ENCODE measurements at places on chromosomes 12 and 14.

DNA sequence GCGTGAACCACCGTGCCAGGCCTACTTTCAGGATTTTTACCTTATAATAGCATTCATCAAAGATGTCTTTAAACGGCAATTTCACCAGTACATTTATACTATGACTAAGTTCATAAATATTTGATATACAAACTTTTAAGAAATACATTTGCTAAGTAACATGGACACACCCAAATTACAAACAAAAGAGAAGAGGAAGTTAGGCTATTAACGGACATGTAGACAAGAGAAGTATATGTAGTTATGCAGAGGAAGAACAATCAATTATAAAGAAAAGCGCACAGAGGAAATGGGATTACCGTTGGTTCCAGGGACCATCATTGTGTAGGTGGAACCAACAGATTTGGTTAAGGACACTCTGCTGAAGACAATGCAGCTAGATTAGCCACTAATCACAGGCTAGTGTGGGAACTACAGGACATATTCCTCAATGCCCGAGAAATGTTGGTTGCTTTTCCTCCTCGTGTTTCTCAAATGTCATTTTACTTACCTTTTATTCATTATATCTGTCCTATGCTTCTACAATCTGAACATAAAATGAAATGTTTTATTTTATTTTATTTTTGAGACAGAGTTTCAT, 24.0 kb upstream of the PKP2 start:
- DNase-seq: no peak

- DNase-seq: no peak
These were observed 31.8 kb upstream of the RAD51AP1 start for GRCh38 chr12:4506870-4507269.

- no peak for DNase-seq
These were observed 104.3 kb downstream of the RBM19 start for GRCh38 chr12:113861708-113862312.

- DNase-seq: no peak
These were observed 345.9 kb downstream of the BCL11B start for GRCh38 chr14:98926146-98926545.

DNA sequence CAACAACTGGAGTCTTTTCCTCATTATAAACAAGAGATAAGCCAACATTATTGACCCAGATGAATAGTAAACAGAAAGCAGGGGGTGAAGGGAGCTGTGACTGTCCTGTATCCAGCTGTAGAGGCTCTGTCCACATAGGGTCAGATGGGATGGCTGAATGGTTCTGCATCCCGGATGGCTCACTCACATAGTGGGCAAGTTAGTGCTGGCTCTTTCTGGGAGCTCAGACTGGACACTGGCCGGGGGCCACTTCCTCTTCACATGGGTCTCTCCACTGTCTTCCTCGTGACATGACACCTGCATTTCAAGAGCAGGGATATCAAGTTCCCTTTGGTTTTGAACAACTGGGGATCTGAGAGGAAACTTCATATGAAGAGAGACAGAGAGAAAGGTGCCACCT, 969.6 kb upstream of the TMEM132C start:
- no peak for DNase-seq

DNA sequence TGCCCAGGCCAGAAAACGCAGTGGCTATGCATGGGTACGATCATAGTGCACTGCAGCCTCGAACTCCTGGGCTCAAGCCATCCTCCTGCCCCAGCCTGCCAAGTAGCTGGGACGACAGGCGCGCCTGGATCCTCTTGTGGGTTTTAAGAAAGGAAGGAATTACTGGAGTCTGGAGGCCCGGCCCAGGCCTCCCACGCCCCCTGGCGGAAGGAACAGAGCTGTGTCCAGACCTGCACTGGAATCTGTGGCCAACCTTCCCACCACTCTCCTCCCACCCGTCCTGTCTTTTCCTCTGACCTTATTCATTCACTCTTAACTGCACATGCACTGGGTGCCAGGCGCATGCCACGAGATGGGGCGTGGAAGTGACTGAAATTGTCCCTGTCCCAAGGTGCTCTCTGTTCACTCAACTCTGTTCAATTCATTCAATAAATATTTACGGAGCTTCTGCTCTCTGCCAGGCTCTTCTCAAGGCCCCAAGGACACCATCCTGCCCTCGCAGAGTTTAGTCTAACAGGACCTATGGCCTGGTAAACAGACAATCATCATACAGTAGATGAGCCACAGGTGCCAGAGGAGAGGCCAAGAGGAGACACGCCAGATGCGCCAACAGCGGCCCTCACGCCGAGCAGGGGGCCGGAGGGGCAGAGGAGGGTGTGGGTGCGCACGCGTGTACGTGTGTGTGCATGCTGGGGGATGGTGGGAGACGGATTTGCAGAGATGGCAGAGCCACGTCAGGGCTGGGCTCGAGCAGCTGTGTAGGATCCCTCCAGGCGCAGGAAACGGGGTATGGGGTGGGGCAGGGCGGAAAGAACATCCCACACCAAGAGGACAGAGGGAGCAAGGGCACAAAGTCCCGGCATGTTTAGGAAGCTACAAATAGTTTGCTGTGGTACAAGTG, 13.7 kb upstream of the TMEM106C start:
- DNase-seq: peak; percentile 54

DNA sequence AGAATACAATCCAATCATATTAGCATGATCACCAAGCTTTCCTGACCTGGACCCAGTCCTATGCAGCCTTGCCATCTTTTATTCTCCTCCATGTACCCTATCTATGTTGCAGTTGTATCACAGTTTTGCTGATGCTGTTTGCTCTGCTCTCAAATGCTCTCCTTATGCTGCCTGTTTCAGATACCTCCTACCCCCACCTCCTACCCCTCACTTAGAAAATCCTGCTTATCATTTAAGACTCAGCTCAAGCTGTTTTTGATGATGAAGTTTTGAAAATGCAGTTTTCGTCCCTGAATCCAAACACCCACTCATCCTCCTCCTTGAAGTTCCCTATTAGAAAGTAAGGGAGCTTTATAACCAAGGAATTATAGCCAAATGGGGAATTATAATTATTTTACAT, 457.4 kb upstream of the ATP2B1 start:
- no peak for DNase-seq

- no peak for DNase-seq
These were observed 102.2 kb downstream of the RASSF9 start for GRCh38 chr12:85733984-85734383.

DNA sequence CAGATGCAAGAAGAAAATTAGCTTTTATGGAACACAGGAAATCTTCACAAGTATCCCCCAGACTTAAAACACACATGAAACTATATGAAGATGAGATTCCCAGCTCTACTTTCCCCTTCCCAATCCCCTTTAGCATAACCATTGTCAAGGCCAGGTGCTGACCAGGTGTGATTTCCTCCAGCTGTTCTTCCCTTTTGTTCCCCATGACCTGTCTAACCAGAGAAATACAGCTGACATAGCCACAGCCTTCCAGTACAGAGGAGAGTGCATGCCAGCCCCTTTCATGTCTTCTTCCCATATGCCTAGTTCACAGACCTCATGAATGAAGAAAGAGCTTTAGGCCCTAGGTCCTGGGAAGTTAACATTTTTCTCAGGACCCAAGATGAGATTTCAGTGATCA, 43.5 kb upstream of the FKBP4 start:
- DNase-seq: no peak

GRCh38 chr12:27176765-27177164, 67.3 kb upstream of the STK38L start:
- no peak for DNase-seq

- DNase-seq: no peak
These were observed 2.6 kb downstream of the CCDC85C start for GRCh38 chr14:99601361-99601831.

GRCh38 chr12:96456265-96456974, 33.0 kb upstream of the CFAP54 start:
- DNase-seq: no peak

DNA sequence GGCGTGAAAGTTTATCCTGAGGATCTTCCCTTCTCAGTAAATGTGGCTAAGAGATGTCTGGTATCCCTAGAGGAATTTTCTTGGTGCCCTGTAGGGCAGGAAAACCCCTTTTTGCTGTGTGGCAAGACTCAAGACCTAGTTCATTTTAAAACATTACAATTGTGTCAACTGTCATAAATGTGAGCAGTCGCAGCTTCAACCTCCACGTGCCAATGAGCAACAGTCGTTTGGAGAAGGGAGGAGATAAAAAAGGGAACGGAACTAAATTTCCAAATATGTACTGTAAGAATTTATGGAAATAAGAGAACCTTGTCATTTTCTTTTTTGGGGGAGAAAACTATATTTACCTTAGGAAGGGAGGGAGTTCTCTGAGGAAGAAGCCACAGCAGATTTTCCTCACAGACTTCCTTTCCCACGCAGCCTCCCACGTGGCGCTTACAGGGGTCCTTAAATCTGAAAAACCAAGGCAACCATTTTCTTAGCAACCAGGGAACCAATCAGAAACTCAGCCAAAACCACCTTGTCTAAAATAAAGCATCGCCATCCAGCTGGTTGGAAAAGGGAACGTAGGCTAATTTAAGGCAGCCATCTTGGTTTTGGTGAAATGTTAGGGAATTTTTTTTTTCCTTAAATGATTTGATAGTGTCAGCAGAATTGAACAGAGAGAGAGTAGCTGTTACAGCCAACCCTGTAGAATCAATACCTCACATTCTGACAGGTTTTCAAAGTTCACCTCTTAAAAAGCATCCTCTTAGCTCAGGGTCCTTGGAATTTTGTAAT, 99.1 kb downstream of the FIGNL2 start:
- no peak for DNase-seq

DNA sequence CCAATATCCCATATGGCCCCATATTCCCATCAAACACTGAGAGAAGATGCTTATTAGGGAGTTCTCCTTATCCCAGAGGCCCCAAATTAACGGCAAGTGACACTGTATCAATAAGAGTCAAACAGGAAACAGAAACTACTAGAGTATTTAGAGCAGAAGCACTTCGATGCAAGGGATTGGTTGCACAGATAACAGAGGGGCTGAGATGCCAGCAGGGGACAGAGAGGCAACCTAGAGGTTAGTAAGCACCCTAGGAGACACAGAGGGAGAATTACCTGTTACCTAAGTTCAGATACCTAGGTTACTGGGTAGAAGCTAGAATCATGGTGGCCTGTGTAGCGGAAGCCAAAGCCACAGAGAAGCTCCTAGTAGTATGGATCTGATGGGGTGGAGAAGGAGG, 2.9 kb downstream of the HEBP1 start:
- DNase-seq: no peak

- DNase-seq: no peak
These were observed 343.2 kb downstream of the ZFP36L1 start for GRCh38 chr14:68449561-68450181.

GRCh38 chr12:95694136-95694535, 96.4 kb downstream of the NTN4 start:
- no peak for DNase-seq

GRCh38 chr12:94145191-94145983, 3.0 kb upstream of the PLXNC1 start:
- DNase-seq: no peak

DNA sequence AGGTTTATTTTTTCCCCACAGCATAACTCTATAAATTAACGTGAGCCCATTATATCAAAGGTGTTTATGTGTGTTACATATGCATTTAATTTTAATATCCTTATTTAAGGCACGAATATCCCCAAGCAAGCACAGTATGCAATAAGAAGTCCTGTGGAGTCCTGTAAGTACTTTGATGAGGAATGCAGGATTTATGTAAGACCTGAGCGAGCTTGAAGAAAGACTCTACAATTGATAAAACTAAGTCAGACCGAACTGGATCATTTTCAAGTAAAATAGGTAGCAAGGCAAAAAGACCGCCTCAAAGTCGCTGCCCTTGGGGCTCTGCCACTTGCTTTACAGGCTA, 755 bp downstream of the SLC25A21 start:
- DNase-seq: no peak

DNA sequence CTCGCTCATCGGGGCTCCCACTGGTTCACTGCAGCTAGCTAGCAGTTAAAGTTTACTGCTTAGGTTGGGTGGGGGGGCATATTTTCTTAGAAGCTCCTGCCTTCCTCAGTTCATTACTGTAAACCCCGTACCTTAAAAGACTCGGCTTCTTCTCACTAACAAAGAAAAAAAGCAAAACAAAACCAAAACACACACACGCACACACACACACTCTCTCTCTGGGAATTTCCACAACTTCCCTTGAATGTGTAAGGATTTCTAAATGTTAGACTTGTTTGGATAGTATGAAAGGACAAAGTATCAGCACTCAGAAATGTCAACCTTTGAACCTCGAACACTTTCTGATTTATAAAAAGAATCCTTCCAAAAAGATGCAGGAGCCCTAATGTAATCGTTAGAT, 927 bp downstream of the PTHLH start:
- DNase-seq: no peak

DNA sequence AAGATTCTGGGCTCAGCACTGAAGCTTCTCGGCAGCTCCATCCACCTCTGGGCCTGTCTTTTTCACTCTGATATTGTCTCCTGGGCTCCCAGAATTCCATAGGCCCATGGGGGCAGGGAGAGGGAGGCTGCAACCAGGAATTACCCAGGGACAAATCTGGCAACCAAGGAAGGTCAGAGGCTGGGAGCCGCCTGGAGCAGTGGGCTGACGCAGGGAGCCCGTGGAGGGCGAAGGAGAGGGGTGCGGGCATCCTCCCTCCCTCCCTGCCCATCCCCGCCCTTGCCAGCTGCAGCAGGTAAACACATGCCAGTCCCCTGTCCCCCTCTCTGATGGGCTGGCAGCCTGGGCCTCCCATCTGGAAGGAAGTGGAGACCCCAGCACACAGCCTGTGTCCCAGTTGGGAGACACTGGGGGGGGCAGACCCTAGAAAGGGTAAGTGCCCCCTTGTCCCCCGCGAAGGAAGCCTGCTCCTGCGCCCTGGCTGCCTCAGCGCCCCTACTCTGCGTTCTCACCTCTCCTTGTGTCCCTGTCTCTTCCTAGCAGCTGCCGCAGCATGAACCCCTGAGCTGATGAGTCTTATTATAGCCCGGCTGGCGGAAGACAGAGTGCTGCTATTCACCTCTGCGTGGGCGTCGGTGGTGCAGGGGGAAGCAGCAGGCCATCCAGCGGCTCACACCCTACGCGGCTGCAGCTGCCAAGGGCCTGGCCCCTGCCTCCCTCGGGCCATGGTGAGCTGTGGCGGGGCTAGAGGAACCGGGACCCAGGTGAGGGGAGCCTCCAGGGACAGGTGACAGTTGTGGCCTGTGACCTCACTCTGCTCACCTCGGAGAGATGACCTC, 6.7 kb downstream of the LRTM2 start:
- no peak for DNase-seq

DNA sequence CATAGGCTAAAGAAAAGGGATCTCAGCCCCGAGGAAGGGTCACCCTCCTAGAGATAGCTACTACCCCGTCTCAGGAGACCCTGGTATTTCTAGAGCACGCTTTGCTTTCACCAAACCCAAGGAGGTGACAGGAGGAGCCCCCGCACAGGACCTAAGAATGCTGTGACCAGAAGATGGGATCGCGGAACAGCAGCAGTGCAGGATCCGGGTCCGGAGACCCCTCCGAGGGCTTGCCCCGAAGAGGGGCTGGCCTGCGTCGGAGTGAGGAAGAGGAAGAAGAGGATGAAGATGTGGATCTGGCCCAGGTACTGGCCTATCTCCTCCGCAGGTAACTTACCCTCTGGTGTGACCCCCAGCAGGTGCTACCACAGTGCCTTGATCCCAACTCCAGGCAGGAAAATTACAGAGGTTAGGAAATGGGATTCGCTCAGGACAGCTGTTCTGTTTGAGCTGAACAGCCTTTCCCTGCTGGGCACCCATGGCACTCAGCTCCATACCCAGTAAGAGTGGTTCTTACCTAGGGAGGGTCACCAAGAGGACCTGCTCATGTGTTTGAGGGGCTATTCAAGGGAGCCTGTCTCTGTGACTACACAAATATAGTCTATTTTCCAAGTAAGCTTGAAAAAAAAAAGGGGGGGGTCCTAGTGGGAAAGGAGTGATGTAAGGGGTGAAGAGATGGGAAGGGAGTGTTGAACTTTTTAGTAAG, 826 bp upstream of the NRL start:
- DNase-seq: no peak

- no peak for DNase-seq
These were observed 4.7 kb upstream of the TMEM229B start for GRCh38 chr14:67493092-67493717.

Data from T1000 (cell line).